Neural progenitor cell (in vitro differentiated cells): ENCODE measurements at places on chromosomes 3 and 15. TPM values are rescaled to one million over a fixed set of nuclear protein-coding genes. Genes with fewer than 3 reads are reported as not detected.

- no peaks in the 10 kb centered on the region for H3K27me3 ChIP-seq
- H3K4me1 ChIP-seq: peaks cover 8% of the 10 kb centered on the region
- no peak overlapping the region for H3K4me3 ChIP-seq
- H3K27ac ChIP-seq: no peak overlapping the region
These were observed 125.5 kb downstream of the GADL1 start for GRCh38 chr3:30768703-30769550.

DNA sequence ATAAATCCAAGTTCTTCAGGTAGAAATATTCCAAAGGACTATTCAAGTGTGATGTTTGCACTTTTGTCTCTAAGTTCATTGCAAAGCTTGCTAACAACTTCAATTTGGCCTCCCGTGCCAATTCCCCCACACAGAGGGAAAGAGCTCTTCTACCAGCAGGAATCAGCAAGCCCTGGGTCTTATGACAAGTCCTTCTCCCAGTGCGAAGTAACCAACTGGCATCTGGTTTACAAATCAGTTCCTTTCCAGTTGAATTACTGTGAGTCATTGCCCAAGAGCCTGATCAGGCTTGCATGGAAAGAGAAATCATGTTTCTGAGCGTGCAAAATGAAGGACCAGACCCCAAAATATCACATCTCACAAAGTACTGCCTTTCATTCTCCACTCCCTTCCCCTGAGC, 62.7 kb upstream of the SLCO3A1 start:
- H3K27ac ChIP-seq: no peak overlapping the region
- no peaks in the 10 kb centered on the region for H3K27me3 ChIP-seq
- H3K4me1 ChIP-seq: no peaks in the 10 kb centered on the region

DNA sequence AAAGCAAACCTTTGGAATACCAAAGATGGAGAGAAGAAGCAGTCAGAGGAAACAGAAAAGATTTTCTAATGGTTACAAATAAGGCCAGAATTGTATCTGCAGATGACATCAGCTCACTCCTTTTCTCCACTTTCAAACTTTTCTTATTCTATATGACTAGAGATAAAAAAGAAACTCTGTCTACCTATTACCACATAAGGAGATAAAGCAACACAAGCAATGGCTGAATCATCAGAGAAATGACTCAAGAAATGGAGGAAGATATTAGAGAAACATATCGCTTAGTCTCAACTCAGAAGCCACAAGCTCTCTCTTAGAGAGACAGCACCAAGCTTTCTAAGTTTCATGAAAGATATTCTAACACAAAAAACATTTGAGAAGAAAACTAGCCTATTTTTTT, 784.0 kb downstream of the ZPLD1 start:
- H3K36me3 ChIP-seq: no peaks in the 10 kb centered on the region
- H3K27me3 ChIP-seq: no peaks in the 10 kb centered on the region
- H3K27ac ChIP-seq: no peak overlapping the region
- no peak for DNase-seq

DNA sequence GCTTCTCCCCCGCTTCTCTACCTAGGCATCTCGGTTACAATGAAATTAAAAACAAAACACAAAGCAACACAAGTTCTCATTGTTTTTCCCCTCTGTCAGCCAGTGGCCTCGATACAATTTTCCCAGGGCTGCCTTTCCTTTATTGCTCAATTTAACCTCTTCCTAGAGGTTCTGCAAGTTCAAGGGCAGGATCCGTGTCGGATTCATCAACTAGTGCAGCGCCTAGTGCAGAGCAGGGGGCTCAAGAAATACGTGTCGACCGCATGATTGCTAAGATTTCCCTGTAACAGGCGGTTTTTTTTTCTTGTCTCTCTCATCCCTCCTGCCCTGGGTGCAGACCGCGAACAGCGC, 1.4 kb upstream of the BHLHE40 start:
- DNase-seq: no peak
- H3K36me3 ChIP-seq: no peaks in the 10 kb centered on the region
- no peak overlapping the region for H3K27ac ChIP-seq
- H3K27me3 ChIP-seq: peaks cover 79% of the 10 kb centered on the region

Gene TP63
- 0.62 TPM in 1 of 2 replicates, not detected in the other for total RNA-seq

Gene ITIH3
- total RNA-seq: not detected in 2 replicates

GRCh38 chr15:39649757-39650156, 68.9 kb downstream of the THBS1 start:
- H3K4me3 ChIP-seq: no peak overlapping the region
- DNase-seq: no peak
- no peaks in the 10 kb centered on the region for H3K27me3 ChIP-seq

DNA sequence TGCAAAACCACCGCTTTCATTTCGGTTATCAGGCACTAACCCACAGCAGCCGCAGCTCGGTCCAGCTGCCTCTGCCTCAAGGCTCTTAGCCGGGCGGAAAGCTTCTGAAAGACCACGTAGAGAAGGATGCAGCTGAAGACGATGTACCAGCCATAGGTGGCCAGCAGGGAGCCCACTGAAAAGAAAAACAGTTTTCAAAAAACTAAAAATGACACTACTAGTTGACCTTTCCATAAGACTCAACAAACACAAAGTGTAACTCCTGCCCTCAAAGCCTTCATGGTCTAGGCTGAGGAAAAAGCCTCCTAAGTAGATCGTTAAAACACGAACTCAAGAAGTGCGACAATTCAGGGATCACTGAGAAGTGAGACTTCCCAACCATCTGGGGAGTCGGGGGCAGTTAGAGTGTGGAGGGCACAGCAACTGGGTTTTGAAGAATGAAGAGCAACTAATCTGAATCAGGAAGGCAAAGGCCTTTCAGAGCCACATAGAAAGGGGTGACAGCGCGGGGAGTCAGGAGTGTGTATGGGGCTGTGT, 716 bp downstream of the SELENOS start:
- no peak overlapping the region for H3K27ac ChIP-seq
- H3K4me3 ChIP-seq: peak overlapping the region; percentile 77
- H3K4me1 ChIP-seq: peaks cover 5% of the 10 kb centered on the region
- no peaks in the 10 kb centered on the region for H3K27me3 ChIP-seq
- peaks cover 11% of the 10 kb centered on the region for H3K36me3 ChIP-seq

DNA sequence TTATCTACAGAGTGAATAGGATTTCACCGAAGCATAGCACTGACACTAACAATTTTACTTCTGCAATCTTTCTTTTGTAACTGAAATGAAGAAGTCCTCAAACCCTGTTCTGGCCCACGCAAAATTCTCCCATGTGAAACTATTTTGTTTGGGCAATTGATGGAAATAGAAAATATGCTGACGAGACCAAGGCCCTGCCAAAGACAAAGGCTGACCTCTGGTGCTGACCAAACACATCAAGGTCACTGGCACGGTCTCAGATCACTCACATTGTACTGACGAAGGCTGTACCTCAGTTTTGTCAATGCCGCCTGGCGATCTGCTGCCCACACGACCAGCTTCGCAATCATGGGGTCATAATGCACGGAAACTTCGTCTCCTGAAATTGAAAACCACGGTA, 58.4 kb upstream of the DCUN1D1 start:
- H3K4me3 ChIP-seq: no peak overlapping the region
- H3K4me1 ChIP-seq: no peaks in the 10 kb centered on the region
- H3K36me3 ChIP-seq: peaks cover 3% of the 10 kb centered on the region
- no peaks in the 10 kb centered on the region for H3K27me3 ChIP-seq
- no peak overlapping the region for H3K27ac ChIP-seq
- DNase-seq: no peak

DNA sequence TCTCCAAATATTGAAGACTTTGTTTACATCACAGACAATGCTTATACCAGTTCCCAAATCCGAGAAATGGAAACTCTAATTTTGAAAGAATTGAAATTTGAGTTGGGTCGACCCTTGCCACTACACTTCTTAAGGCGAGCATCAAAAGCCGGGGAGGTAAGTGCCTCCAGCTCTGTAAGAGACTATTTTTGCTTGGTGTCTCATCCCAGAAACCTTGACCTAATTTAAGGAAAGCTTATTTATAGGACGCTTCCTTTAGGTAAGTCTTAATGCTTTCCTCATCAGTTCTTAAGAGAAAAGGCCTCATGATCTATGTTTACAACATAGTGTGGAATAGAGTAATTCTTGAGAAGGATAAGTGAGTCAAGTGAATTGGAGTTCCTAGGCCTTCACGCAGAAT, 11.8 kb downstream of the CCNB2 start:
- H3K4me3 ChIP-seq: no peak overlapping the region
- no peak for DNase-seq
- H3K27ac ChIP-seq: no peak overlapping the region
- H3K36me3 ChIP-seq: peaks cover 23% of the 10 kb centered on the region

GRCh38 chr3:177679568-177680471, 482.5 kb upstream of the TBL1XR1 start:
- peak; percentile 22 for DNase-seq
- H3K36me3 ChIP-seq: no peaks in the 10 kb centered on the region
- peaks cover 40% of the 10 kb centered on the region for H3K4me1 ChIP-seq
- no peak overlapping the region for H3K4me3 ChIP-seq

Gene ITPKA
- 0.09 TPM in 1 of 2 replicates, not detected in the other for total RNA-seq

GRCh38 chr15:78734451-78735064, 76.7 kb downstream of the ADAMTS7 start:
- H3K4me3 ChIP-seq: no peak overlapping the region
- no peaks in the 10 kb centered on the region for H3K36me3 ChIP-seq
- H3K27me3 ChIP-seq: no peaks in the 10 kb centered on the region

Gene SUSD5
- 3.1 and 3.7 TPM in 2 replicates for total RNA-seq

DNA sequence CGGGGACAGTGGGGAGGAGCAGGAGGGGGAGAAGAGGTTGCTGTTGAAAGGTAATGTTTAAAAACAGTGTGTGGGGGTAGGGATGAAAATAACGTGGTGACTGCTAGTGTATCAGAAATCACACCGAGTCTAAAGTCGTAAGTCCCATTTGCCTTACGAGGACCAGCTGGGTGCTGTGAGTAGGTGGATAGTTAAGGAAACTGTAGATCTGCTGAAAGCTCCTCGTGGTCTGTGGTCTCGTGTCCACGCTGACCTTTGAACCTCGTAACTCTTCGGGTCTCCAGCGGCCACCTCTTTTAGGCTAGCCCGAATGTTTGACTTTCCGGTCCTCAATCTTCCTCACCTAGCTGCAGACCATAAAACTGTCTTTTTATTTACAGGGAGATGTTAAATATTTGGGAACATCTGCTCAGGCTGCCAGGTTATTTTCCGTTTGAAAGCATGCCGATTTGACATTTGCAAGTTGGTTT, 29.3 kb upstream of the ST3GAL6 start:
- peak; percentile 27 for DNase-seq
- H3K27ac ChIP-seq: no peak overlapping the region
- peak overlapping the region; percentile 69 for H3K4me3 ChIP-seq
- H3K27me3 ChIP-seq: peaks cover 23% of the 10 kb centered on the region
- peaks cover 11% of the 10 kb centered on the region for H3K4me1 ChIP-seq

DNA sequence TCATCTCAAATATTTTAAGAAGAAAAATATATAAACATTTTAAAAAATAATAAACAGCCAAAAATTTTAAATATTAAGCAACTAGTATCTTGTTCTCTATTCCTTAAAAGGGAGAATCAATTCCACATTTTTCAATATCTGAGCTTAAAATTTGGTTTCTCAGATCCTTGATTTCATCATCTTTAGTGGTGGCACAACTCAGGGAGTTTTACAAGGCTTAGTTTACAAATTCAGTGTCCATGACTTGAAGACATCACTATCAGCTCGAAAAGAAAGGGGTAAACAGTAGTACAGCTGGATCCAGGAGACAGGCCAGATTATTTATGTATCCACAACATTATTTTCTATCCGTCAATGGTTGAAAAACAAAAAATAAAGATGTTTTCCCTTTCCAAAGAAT, 11.6 kb downstream of the IGF2BP2 start:
- no peak overlapping the region for H3K27ac ChIP-seq
- no peak overlapping the region for H3K4me3 ChIP-seq
- peaks cover 62% of the 10 kb centered on the region for H3K4me1 ChIP-seq
- H3K36me3 ChIP-seq: no peaks in the 10 kb centered on the region

DNA sequence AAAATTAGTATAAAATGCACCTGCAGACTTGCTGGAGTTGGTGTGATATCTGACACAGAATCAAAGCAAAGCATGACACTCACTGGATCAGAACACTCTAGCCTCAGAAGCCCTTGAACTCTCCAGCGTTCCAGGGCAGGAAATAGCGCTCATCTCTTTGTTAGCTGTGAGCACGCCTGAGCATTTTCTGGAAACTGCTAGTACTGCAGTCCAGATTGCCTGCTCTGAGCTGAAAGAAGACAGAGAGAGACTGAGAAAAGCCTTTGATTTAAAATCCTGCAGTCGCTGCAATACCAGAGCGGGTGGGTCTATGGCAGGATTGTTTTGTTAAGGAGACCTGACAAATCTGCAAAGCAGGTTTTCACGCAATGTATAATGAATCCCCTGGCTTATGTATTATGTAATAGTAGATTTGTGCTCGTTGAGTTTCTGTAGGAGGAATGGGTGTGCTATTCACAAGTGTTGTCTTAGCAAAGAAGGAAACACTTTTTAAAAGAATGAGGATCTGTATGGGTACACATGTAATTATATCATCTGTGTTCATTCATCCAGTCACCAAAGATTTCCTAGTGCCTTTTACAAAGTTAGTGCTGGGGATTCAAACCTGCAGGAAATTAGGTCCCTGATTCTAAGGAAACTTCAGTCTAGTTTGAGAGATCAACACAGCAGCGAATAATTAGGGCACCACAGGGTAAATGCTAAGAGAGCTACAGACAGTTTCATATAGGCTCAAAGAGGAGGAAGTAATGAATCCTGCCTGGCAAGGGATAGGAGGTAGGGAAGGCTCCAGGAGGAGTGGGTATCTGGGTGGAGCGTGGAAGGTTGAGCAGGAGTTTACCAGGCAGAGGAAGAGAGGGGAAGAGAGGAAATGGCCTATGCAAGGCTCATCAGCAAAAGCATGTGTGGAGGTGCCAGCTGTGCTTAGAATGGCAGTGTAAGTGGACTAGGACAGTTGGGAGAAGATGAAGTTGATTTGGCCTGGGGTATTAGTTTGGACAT, 26.1 kb upstream of the MGLL start:
- H3K27me3 ChIP-seq: no peaks in the 10 kb centered on the region
- no peak overlapping the region for H3K4me3 ChIP-seq
- no peak for DNase-seq
- no peak overlapping the region for H3K27ac ChIP-seq
- no peaks in the 10 kb centered on the region for H3K36me3 ChIP-seq

DNA sequence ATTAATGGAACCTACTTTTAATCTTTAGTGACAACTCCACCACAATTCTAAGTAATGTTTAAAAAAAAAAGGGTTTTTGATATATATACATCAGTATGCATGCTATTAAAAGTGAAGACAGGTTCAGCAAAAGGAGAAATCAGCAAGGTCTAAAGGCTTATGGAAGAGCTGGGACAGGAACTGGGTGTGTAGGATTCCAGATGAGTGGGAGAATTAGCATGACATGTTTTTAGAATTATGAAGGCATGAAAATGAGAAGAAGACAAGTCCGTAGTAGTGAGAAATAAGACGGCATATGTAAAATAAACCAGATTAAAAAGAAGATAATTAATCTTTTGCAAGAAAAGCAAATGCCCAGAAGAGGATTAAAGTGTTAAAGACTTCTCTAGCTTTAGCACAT, 52.0 kb downstream of the CBLB start:
- no peaks in the 10 kb centered on the region for H3K4me1 ChIP-seq
- H3K4me3 ChIP-seq: no peak overlapping the region
- no peaks in the 10 kb centered on the region for H3K36me3 ChIP-seq
- DNase-seq: no peak
- H3K27me3 ChIP-seq: no peaks in the 10 kb centered on the region

DNA sequence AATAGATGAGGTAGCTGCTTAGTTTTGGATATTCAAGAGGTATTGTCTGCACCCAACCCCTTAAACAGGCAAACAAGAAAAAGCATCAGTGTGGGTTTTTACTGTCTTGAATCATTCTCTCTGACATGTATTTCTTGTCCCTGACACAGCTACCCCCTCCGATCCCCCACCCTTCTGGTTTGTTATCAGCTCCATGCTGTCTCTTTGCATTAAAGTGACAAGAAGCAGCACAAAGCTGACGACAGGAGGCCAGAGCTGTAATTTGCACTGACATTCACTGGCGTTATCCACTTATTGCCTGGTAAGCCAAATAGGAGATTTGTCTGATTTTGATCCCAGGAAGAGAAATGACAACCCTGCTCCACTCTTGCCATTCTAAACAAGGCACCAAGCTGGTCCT, 83.3 kb upstream of the SNRK start:
- peaks cover 4% of the 10 kb centered on the region for H3K27me3 ChIP-seq
- H3K4me3 ChIP-seq: no peak overlapping the region
